HL-60 (cell line): ENCODE measurements at places on chromosomes 3 and 15.

DNA sequence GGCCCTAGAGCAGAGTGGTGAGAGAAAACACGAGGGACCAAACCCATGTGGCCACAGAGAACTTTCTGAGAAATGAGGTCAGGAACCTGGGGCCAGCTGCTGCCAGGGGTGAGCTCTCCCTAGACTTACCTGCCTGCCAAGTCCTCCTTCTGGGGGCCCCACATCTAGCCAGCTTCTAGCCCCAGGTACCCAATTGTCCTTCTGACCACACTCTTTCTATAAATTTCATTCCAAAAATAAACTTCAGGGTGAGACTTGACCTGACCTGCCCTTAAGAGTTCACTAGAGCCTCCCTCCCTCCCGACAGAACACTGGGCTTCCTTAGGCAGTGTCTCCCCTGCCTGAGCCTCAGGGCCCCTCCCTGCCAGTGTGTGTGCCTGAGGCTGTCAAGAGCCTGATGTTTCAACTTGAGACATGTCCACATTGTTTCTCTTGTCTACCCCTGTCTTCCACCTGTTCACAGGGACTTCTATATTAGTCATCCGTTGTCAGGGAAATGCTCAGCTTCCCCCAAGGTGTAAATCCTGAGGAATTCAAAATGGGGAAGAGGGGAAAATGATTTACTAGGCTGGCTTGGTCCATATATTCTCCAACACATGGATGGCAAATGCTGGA, 312.8 kb upstream of the TLE3 start:
- DNase-seq = no peak

DNA sequence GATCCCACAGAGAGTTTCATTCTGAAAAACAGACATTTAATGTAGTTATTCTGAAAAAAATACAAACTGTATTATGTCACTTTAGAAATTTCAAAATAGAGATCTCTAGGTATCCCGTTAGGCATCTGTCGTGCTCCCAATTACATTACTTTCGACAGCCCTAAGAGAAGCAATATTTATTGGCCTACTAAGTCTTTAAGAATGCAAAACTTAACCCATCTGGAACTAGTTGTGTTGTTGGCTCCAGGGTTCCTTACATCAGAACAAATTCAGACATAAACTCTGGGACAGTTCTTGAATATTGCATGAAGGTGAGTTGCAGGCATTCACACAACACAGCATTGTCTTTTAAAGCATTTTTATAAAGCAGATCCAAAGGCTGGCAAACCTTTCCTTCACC, 498.4 kb downstream of the FHIT start:
- no peak for DNase-seq

DNA sequence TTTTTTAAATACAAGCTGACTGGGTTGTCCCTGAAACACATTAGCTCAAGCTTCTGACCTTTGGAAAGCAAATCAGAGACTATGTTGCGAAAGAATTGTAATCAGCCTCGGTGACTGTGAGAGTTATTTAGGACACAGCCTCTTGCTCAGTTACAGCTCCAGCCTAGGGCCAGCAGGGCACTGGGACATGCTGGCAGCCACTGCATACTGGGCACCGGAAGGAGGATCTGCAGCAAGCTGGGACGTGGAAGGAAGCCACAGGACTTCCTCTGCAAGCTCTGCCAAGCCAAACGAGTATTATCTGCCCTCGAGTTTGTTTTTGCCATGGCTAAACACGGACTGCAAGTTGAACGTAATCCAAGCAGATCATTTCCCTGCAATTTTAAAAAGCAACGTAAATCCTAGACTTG, 24.4 kb upstream of the COPG1 start:
- DNase-seq = peak; percentile 88

- DNase-seq = no peak
These were observed 576.3 kb upstream of the NECTIN3 start for GRCh38 chr3:110495201-110495927.

- DNase-seq = no peak
These were observed 225.2 kb upstream of the ICE2 start for GRCh38 chr15:60704129-60704528.

DNA sequence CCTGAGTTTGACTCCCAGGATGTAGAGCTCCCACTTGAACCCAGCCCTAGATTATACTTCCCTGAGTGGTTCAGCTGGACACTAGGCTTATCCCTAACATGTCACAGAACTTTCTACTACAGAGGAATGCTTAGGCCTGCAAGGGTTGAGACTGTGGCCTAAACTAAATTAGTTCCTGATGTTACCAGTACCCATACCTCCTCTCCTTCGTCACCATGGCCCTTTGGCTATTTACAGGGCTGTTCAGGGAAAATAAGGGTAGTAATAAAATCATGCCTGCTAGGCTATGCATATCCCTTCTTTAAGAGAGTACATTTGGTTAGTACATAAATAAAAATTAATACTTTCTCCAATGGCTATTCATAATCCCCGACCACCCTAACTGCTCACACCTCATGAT, 356.4 kb upstream of the RASGRP1 start:
- DNase-seq = no peak

GRCh38 chr3:150697646-150698045, 6.1 kb downstream of the ERICH6 start:
- DNase-seq = no peak

DNA sequence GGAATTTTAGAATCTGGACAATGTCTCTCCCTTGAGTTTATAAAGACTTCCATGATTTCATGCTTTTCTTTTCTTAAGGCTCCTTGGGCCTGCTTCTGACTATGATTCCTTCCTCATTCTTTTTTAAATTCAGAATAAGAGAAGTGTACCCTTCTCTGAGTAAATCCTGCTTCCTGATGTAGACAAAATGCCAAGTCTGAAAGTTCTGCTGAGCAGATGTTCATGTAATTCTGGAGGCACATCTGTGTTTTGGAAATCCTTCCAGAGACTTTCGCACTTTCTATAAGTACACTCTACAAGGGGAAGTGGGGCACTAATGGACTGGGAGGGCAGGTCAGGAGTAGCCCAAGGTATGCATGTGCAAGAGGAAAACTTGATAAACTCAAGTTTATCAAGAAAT, 24.8 kb downstream of the TPM1 start:
- DNase-seq = no peak

- DNase-seq = no peak
These were observed 6.2 kb upstream of the RBMS3 start for GRCh38 chr3:29274667-29275066.

DNA sequence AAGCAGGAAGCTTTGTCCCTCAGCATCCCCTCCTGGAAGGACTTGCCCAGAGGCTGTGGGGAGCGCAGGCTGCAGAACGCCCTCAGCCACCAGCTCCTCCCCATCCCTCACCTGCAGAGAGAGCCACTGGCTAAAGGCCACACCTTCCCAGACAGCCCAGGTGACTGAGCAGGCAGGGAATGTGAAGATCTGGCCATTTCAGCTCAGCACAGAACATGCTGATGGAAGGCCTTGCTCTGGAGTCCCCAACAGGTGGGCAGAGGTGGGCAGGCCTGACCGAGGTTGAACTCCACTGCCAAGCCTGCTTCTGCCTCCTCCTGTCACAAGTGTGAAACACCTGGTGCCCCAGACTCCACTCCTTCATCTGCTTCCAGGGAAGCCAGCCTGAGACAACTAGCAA, 50.7 kb upstream of the SEC61A1 start:
- DNase-seq = no peak

GRCh38 chr3:16171009-16171408, 3.5 kb upstream of the GALNT15 start:
- DNase-seq = no peak

- DNase-seq = no peak
These were observed 38.8 kb downstream of the LRRFIP2 start for GRCh38 chr3:37135561-37135960.

GRCh38 chr3:47661121-47661752, 82.6 kb upstream of the CSPG5 start:
- DNase-seq = no peak

DNA sequence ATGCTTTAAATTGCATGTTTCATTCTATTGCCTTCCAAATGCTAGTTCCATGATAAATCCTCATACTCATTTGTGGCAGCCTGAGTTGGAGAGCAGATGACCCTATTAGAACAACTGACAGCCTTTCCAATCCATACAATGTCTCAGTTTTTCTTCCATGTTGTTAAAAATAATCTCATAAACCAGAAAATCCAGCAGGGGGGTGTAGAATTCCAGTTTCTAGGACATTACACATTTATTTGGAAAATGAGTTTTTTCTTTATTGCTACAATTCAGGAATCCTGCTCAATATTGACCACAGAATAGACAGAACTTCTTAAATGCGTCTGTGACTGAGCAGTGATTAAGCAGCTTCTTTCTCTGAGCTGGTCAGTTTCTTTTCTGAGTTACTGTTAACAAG, 174.2 kb upstream of the ATP10A start:
- DNase-seq = no peak

GRCh38 chr3:41196499-41197410, 2.5 kb upstream of the CTNNB1 start:
- DNase-seq = no peak

DNA sequence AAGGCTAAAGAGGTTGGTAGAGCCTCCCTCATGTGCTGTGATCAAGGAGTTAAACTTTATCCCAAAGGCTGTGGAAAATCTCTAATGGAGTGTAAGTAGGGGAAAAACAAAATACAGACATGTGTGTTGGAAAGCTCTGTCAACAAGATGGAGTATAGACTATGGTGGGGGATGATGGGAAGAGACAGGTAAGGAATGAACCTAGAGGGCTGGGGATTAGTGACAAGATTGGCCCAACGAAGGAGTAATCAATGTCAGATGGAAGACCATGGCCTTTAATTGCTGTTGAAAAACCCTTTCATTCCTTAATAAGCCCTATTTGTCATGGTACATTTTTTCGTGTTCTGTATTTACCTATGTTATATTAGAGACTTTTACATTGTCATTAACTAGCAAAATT, 278.6 kb downstream of the SQOR start:
- no peak for DNase-seq

DNA sequence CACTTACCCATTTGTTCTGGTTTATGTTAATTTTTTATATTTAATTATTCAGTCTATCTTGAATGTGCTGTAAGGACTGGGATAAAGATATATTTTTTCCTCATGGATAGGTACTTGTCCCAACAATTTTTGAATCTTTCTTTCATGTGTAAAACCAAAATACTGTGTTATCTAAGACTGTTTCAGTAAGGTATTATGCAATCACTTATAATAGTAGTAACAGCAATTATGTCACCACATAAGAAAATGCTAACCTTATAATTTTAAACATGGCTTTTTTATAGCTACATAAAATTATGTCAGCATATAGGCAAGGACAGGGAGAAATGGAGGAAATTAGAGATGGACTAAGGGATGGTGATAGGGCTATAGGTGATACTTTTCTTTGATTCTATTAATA, 2.9 kb upstream of the CTDSPL start:
- DNase-seq = no peak

- DNase-seq = peak; percentile 82
These were observed 37.7 kb downstream of the TKT start for GRCh38 chr3:53218131-53218530.

- DNase-seq = no peak
These were observed 1.9 kb upstream of the MTMR14 start for GRCh38 chr3:9647450-9647849.

DNA sequence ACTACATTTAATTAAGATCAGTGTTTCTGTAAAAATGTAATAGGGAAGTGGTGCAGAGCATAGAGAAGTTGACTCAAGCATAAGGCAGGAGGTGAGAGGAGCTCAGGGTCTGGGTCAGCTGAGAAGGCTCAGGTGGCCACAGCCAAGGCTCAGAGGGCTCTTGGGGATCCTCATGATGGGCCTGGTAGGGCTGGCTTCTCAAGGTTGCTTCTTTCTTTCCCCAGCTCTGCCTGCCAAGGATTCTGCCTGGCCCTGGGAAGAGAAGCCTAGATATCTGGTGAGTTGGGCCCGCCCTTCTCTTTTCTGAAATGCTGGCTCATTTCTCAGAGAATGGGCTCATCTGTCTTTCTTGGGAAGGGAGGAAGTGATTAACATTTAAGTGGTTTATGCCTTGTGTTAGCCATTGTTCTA, 6.5 kb downstream of the ZNF589 start:
- DNase-seq = no peak

- DNase-seq = no peak
These were observed 1.2 kb upstream of the C15orf40 start for GRCh38 chr15:83012636-83013035.

DNA sequence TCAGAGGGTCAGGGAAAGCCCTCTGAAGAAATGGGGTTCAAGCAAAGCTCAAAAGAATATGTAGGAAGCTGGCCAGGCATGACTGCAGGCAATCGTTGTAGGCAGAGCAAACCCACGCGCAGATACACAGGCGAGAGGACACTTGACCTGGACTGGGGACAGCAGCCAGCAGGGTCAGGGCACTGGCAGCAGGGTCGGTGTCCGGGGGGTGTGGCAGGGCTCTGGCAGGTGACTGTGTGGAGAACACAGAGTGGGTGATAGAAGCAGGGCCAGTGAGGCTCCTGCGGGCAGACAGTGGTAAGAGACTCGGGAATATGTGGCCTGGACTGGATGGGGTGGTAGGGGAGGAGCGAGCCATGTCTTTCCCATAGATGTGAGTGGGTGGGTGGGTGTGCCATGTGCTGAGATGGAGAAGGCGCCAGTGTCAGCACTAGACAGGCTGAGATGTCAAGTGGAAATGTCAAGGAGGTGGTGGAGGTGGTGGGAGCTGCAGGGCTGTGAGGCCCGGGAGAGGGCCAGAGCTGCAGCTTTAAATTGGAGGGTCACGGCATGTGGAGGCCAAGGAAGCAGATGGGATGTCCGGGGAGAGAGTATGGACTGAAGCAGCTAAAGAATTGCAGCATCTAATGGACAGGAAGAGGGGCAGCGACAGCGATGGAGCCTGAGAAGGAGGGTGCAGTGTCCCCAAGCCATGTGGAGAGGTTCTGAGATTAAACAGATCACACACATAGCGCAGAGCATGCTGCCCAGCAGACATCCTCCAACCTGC, 13.4 kb downstream of the TMEM43 start:
- no peak for DNase-seq

- no peak for DNase-seq
These were observed 340.6 kb downstream of the PTPRG start for GRCh38 chr3:61901986-61902385.

- no peak for DNase-seq
These were observed 2.0 kb upstream of the PDE8A start for GRCh38 chr15:84979651-84980050.

DNA sequence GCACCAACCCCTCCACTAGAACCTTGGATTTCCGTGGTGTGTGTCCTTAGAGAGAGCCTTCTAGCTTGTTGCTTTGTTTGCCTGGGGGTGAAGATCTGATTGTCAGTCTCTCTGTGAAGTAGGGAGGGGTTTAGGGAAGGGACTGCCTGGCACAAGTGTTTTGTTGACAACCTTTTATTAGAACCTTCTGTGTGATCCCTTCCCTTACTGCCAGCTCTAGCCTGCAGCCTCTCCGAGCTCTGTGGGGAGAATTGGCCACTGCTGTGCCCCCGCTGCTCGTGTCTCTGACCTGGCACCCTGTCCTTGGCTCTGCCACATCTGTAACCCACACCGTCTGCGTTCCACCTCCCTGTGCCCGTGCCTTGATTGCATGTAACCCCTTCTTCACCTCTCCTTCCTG, 30.9 kb upstream of the PCSK6 start:
- no peak for DNase-seq
